Substantia nigra (tissue), 51 donors: ENCODE measurements at places on chromosomes 4 and X.

GRCh38 chr4:37400241-37400881 is 155.8 kb downstream of the NWD2 start:
- no peak for DNase-seq

DNA sequence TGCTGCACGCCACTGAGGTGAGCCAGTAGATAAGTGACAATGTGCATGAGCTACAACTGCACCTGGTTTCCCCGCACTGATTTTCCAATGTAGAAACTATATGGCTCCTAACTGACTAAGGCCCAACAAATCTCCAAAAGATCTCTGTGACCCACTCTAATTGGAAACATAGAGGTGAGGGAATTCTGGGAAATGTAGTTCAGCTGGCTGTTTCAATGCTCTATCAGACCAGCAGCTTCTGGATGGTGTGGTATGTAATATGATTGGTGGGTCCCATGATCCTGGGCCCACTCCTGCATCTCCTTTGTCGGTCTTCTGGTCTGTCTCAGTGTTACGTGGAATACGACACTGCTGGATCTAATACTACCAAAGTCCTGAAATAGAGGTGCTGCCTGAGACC is 18.6 kb downstream of the CCDC160 start:
- DNase-seq = no peak

DNA sequence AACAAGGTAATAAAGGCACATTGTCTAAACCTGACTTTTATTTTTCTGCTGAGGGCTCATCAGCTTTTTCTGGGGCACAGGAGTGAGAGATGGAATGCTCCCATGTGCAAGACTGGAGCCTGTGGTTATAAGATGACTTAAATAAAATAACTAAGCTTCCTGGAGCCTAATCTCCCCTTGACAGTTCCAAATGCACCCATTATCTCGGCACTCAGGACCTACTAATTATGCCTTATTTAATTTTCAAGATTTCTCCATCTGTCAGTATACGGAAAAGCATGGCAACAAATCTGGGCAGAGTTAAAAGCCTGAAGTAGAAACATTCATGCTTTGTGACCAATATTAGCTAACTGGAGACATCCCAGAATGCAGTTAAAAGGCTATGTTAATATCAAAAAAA is 416.7 kb upstream of the TEX13C start:
- DNase-seq = no peak

- no peak for DNase-seq
Observed at GRCh38 chrX:67961516-67961915, 417.7 kb downstream of the AR start.

- DNase-seq = no peak
Observed at GRCh38 chrX:117989512-117989911, 127.1 kb downstream of the KLHL13 start.

GRCh38 chr4:94721310-94721709 is 36.4 kb upstream of the BMPR1B start:
- no peak for DNase-seq

DNA sequence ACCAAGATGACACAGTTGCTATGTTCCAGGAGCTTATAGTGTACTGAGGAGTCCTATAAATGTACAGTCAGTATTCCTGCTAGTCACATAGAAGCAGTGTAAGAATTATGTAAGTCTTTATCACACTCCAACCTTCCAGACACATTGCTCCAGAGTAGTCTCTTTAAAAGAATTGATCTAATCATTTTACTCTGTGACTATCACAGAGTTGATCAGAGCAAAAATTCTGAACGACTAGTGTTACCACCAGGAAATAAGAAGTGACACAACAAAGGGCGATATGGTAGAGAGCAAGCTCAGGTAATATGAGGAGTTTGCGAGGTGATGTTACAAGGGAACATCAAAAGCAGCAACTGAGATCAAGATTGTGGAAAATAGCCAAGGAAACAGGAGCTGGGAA is 9.0 kb upstream of the HPF1 start:
- DNase-seq = no peak

DNA sequence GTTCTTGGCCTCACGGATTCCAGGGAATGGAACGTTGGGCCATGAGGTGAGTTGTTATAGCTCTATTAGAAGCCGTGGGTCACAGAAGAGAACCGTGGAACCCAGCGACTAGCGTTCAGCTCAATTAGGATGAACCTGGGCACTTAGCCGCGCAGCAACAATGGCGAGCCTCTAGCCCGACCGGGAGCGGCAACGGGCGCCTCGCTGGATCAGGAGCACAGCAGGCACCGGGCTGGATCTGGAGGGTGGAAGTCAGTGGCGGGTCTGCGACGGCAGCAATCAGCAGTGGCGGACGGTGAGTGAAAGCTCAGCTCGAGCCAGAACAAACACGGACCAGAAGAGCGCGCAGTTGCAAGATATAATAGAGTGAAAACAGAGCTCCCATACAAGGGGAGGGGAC is 34.2 kb downstream of the AGA start:
- DNase-seq = no peak

DNA sequence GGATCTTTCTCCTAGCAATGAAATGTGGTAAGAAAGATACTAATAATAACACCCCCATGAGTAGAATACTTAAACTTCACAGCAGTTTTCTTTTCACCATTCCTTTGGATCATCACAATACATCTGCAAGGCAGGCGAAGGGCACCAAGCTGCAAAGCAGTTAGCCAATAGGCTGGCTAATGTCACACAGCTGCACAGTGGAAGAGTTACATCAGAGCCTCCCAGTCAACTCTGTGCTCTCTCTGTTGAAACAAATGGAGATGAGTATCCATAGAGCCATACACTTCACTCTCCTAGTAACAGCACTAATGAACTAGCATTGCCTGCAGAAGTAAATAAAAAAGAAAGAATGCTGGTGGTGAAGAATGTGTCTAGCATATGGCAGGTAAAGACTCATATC is 139.0 kb downstream of the ATG4A start:
- DNase-seq = no peak

- DNase-seq = no peak
Observed at GRCh38 chrX:107470971-107471370, 21.5 kb downstream of the FRMPD3 start.

DNA sequence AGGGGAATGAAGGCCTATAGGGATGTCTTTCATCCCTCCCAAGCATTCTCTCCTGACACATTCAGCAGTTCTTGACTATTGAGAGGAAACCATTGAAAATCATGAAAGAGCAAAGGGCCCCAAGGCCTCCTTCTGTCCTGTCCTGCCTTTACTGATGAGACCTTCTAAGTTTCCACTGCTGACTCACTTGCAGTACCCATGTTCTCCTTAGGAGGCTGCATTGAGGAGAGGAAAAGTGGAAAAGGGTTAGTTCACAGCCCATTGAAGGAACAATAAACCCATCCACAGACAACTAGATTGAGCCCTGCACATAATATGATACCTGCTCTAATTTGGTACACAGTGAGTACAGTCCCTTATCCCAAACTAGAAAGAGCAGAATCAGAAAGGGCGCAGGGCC is 115.1 kb upstream of the PNPLA4 start:
- DNase-seq = no peak

DNA sequence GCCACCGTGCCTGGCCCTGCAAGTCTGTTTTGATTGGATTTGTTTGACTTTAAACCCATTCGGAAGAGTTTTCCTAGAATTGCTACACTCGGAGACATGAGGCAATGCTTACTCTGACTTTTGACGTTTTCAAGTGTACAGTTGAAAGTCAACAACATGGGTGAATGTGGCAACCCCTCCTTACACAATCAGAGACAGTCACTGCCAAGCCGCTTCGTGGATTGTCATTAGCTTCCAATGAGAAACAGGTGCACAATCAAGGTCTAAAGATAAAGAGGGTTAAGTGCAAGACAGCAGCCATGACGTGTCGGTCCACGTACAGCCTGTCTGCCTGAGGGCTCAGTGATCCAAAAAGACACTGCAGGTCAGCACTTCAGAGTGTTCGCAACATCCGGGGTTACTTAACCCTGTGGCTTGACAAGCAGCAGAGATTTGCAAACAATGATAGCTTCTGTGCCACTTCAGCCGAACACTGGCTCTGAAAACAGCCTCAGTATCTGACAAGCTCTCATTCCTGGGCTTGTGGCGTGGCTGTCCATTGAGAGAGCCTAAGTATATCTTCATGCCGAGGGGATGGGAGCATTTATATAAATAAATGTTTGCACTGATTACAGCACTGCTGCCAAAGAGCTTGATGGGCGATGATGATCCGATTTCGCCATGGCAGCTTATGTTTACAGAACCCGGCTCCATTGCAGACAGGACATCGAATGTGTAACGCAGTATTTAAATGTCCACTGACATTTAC is 180.0 kb downstream of the DHRSX start:
- DNase-seq = no peak

GRCh38 chr4:55346851-55347255 is 811 bp downstream of the SRD5A3 start:
- DNase-seq = no peak

GRCh38 chrX:123399709-123400108 is 215.6 kb downstream of the GRIA3 start:
- DNase-seq = no peak

GRCh38 chr4:74258963-74259362 is 49.3 kb upstream of the EPGN start:
- no peak for DNase-seq

GRCh38 chr4:35494955-35495354 is 749.4 kb downstream of the ARAP2 start:
- DNase-seq = no peak

DNA sequence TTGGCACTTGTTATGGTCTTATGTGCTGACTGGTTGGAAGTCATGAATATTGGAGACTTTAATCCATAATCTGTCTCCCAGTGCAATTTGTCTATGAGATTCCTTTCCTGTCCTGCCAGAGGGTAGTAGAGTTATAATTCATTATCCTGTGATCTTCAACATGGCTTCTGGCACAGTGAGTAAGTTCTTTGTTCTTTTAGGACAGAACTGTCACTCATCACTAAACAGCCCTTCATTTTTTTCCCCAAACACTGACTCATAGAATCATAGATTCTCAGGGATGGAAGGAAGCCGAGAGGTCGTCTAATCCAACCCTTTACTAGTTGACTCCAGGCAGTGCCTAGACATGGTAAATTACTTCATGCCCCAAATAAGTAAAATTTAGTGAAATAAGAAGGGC is 78.4 kb downstream of the LUZP4 start:
- no peak for DNase-seq

GRCh38 chrX:115284877-115285276 is 4.6 kb upstream of the LUZP4 start:
- no peak for DNase-seq

DNA sequence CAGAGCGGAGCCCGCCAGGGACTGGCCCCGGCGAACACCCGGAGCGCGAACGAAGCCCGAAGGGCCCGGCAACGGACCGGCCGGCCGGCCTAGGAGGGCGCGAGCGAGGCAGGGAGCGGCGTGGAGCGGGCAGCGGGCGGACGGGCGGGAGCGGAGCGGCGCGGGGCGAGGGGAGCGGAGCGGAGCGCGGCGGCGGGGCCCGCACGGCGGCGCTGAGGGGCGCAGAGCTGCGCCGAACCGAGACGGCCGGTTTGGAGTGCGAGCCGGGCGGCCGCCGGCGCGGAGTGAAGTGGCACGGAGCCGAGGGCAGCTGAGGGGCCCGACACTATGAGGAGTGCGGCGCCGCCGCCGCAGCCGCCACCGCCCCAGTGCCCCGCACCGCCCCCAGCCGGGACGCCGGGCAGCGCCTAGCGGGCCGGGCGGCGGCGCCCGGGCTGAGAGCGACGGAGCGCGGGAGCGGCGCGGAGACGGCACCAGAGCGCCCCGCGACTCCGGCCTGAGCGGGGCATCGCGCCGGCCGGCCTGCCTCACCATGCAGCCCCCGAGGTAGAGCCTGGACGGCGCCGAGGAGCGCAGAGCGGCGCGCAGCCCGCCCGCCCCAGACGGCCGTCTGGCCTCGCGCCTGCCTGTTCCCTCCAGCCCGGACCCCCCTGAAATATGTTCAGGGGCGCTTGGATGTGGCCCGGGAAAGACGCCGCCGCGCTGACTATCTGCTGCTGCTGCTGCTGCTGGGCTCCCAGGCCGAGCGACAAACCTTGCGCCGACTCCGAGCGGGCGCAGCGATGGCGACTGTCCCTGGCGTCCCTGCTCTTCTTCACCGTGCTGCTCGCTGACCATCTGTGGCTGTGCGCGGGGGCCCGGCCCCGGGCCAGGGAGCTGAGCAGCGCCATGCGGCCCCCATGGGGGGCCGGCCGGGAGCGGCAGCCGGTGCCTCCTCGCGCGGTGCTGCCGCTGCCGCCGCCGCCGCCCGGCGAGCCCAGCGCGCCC is 793 bp downstream of the NALF2 start:
- no peak for DNase-seq

GRCh38 chrX:30278365-30278764 is 30.8 kb downstream of the NR0B1 start:
- no peak for DNase-seq

GRCh38 chr4:128279624-128280225 is 7.9 kb downstream of the PGRMC2 start:
- no peak for DNase-seq

GRCh38 chrX:95318882-95319281 is 1365.8 kb upstream of the DIAPH2 start:
- no peak for DNase-seq

GRCh38 chrX:4570151-4570550 is 856.7 kb upstream of the PRKX start:
- no peak for DNase-seq

- peak; percentile 79 for DNase-seq
Observed at GRCh38 chr4:13654162-13654797, 26.8 kb upstream of the BOD1L1 start.

GRCh38 chrX:78105944-78106650 is 2.0 kb downstream of the PGK1 start:
- DNase-seq = no peak

- no peak for DNase-seq
Observed at GRCh38 chr4:3077796-3078195, 3.3 kb downstream of the HTT start.

DNA sequence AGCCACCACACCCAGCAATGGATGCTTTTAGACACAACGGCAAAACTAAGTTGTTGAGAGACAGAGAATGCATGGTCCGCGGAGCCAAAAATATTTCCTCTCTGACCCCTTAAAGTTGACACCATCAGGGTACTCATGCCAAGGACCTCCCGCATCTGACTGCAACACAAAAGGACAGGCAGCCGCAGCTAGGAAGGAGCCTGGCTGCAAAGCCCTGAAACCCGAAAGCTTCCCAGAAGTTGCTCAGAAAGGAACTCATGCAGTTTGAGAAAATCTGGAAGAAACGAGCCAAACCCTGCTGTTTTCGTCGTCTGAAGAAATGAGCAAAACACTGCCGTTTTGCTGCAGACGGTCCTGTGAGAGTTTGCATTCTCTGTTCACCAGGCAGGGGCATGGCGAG is 16.5 kb downstream of the DHRSX start:
- no peak for DNase-seq

GRCh38 chr4:5858020-5858769 is 34.7 kb downstream of the CRMP1 start:
- DNase-seq = no peak

DNA sequence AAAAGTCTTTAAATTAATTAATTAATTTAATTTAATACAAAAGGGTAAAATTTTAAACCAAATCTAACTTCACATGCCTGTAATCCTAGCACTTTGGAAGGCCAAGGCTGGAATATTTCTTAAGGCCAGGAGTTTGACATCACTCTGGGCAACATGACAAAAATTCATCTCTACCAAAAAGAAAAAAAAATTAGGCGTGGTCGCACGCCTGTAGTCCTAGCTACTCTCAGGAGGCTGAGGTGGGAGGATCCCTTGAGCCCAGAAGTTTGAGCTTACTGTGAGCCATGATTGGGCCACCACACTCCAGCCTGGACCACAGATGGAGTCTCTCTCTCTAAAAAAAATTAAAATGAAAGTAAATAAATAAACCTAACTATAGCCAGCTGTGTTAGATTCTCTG is 39.2 kb upstream of the ANTXR2 start:
- DNase-seq = no peak
